ENCODE measurements at places on chromosomes 4 and X. TPM values are rescaled to one million over a fixed set of nuclear protein-coding genes. Genes with fewer than 3 reads are reported as not detected.

Gene ARHGAP36
- not detected for total RNA-seq

Gene TTC29
- total RNA-seq: not detected

Gene CDX4
- total RNA-seq: not detected

Gene TASL
- 27.0 TPM for total RNA-seq

Gene ELK1
- 20.8 TPM for total RNA-seq

Gene NCAPG
- total RNA-seq: 0.44 TPM

Gene HSFX1
- 2.9 TPM for total RNA-seq

Gene CSAG1
- total RNA-seq: not detected

Gene FAM9B
- not detected for total RNA-seq

Gene PRDM5
- not detected for total RNA-seq

- no peaks in the 10 kb centered on the region for H3K36me3 ChIP-seq
- DNase-seq: no peak
- H3K4me1 ChIP-seq: no peaks in the 10 kb centered on the region
- no peaks in the 10 kb centered on the region for H3K27me3 ChIP-seq
Observed at GRCh38 chr4:98793658-98794057, 135.2 kb upstream of the TSPAN5 start.

DNA sequence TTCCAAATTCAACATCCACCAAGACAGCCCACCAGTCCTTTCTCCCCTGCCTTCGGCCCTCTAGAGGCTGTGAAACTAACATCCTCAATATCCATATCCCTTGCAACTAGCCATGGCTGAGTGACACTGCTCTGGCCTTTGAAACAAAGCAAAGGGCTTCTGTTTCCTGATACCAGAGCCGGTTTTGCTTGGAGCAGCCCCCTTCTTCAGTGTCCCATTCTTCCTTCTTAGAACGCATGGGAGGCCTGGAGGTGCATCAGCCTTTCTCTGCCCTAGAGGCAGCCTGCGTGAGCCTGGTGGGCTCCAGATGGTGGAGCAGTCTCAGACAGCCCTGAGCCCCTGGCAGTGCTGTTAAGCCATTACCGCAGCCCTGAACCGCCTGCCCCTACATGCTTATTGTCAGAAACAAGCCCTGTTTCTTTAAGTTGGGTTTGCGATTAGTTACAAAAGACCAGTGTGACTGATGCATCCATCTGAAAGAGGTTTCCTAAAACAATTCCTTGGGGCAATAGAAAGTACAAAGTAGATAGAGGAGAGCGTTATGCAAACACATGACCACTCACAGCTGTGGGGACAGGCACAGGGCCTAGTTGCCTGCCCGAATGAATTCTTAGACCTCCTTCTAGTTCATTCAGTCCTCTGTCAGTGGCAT, 74.1 kb downstream of the EVC start:
- DNase-seq: no peak
- H3K4me3 ChIP-seq: no peak overlapping the region
- no peaks in the 10 kb centered on the region for H3K36me3 ChIP-seq
- H3K4me1 ChIP-seq: no peaks in the 10 kb centered on the region
- H3K27me3 ChIP-seq: no peaks in the 10 kb centered on the region

DNA sequence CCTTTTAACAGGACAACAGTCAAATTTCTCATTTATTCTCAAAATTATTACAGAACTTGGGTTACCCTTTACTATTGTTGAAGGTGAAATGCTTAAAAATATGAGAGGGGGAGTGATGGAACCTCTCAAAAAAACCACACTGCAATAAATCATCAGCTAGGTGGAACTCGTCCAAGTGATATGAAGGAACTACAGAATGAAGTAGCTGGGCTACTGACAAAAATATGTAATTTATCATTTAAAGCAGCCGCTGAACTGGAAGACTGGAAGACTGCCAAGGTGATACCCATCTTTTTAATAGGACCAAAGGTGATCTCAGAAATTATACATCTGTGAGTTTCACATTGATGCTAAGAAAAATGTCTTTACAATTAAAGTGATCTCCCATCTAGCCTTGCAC, 597.7 kb upstream of the TENM3 start:
- H3K27me3 ChIP-seq: no peaks in the 10 kb centered on the region
- no peak for DNase-seq
- no peaks in the 10 kb centered on the region for H3K36me3 ChIP-seq
- no peak overlapping the region for H3K4me3 ChIP-seq

DNA sequence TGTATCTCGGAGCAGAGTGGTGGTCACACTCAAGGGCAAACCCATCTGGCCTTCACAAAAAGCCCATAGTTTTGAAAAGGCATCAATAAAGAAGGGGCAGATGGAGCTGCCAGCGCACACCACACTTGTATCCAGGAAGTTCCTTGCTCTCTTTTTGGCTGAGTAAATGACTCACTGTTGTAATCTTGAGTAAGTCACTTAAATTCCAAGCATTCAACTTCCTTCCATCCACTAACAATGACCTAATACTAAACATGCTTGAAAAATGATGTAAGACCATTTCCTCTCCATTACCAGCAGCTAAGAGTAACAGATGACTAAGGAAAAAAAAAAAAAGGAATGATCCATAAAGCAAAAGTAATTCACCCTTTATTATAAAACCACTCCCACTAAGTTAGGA, 32.4 kb upstream of the MYOZ2 start:
- no peaks in the 10 kb centered on the region for H3K27me3 ChIP-seq
- H3K27ac ChIP-seq: no peak overlapping the region
- no peak for DNase-seq
- H3K36me3 ChIP-seq: no peaks in the 10 kb centered on the region
- H3K4me3 ChIP-seq: no peak overlapping the region

GRCh38 chr4:145501051-145501660, 19.5 kb downstream of the SMAD1 start:
- H3K4me1 ChIP-seq: peaks cover 4% of the 10 kb centered on the region
- no peak for DNase-seq
- no peak overlapping the region for H3K4me3 ChIP-seq
- peaks cover 7% of the 10 kb centered on the region for H3K27me3 ChIP-seq
- H3K36me3 ChIP-seq: no peaks in the 10 kb centered on the region
- no peak overlapping the region for H3K27ac ChIP-seq

DNA sequence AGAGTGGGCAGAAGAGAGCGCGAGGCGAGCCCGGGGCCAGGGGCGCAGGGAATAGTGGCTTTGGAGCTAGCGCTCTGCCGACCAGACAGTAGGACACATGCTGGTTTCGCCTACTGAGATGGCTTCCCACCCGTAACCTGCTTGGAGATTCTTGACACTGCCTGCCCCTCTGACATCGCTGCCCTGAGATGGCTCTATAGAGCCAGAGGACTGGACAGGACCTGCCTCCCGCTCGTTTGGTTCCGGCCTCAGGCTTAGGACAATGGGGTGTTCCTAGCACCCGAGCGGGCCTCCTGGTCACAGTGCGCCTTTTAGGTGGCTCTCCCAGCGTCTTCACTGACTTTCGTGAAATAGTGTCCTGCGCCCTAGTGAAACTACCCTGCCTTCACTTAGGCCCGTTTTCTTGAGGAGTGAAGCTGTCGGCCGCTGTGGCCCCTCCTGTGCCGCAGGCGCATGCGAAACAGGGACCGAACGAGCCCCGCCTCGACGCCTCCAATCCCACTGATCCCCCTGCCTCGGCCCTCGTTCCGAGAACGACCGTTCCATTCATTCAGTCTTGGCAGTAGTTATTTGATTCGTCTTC, 608 bp downstream of the TAF1 start:
- no peak for DNase-seq
- H3K4me1 ChIP-seq: peaks cover 26% of the 10 kb centered on the region
- H3K4me3 ChIP-seq: peak overlapping the region; percentile 77
- H3K27me3 ChIP-seq: no peaks in the 10 kb centered on the region

- H3K4me3 ChIP-seq: no peak overlapping the region
- H3K27me3 ChIP-seq: no peaks in the 10 kb centered on the region
- no peaks in the 10 kb centered on the region for H3K36me3 ChIP-seq
- no peak for DNase-seq
- H3K4me1 ChIP-seq: no peaks in the 10 kb centered on the region
Observed at GRCh38 chr4:143618811-143619210, 81.7 kb downstream of the FREM3 start.

GRCh38 chr4:87575408-87575807, 32.9 kb upstream of the DSPP start:
- no peak overlapping the region for H3K27ac ChIP-seq
- H3K4me3 ChIP-seq: no peak overlapping the region
- H3K36me3 ChIP-seq: no peaks in the 10 kb centered on the region
- no peak for DNase-seq
- H3K4me1 ChIP-seq: no peaks in the 10 kb centered on the region
- no peaks in the 10 kb centered on the region for H3K27me3 ChIP-seq

DNA sequence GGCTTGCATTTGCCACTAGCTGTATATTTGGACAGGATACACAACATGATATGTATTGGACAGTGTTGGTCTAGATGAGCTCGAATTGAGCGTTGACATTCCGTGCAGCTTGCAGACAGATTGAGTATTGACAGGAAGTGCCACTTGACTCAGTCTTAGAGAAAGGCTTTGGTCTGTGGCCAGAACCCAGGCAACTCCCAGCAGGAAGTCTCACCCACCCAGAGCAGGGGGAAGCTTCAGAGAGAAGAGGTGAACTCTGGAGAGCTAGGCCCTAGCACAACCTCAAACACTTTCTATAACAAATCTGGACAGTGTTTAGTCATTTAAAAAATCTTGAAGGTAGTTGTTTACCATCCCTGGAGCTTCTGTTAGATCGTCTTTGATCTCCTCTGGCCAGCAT, 280.5 kb downstream of the FBXW7 start:
- no peaks in the 10 kb centered on the region for H3K4me1 ChIP-seq
- no peak overlapping the region for H3K27ac ChIP-seq
- no peaks in the 10 kb centered on the region for H3K27me3 ChIP-seq

DNA sequence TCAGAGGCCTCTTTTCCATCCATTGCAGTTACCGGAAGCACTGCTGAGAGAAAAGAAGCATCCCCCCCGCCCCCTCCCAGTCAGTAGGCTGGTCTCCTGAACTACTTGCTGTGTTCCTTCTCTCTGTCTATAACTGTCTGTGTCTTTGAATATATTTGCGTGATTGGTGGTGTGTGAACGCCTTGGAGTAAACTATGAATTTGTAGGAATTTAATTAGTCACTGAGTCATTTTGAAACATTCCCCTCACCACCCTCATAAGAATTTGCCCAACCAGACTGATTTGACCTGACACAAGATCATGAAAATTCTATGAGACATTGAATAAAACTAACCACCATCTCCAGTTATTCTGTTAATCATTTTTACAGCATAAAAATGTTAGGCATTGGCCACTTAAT, 6.7 kb upstream of the NXF3 start:
- no peaks in the 10 kb centered on the region for H3K4me1 ChIP-seq
- no peak for DNase-seq
- H3K36me3 ChIP-seq: no peaks in the 10 kb centered on the region
- H3K4me3 ChIP-seq: no peak overlapping the region
- no peak overlapping the region for H3K27ac ChIP-seq
- no peaks in the 10 kb centered on the region for H3K27me3 ChIP-seq

DNA sequence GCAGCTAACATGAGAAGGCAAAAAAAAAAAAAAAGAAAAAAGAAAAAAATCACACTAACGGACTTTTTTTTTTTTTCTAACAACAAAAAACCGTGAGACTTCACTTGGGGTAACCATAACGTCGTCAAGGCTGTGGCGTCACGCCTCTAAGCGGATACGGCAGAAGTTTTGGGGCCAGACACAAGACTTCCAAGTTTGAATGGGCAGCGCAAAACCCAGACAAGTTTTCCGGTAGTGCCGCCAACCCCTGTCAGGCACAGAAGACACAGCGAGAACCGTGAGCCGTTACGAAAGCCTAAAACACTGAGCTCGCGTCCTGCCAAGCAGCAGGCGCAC, 556 bp upstream of the SMARCA5 start:
- DNase-seq: no peak
- peaks cover 3% of the 10 kb centered on the region for H3K36me3 ChIP-seq
- no peaks in the 10 kb centered on the region for H3K27me3 ChIP-seq
- peak overlapping the region; percentile 93 for H3K4me3 ChIP-seq

- H3K27me3 ChIP-seq: no peaks in the 10 kb centered on the region
- DNase-seq: no peak
- H3K4me3 ChIP-seq: no peak overlapping the region
- H3K36me3 ChIP-seq: no peaks in the 10 kb centered on the region
- no peak overlapping the region for H3K27ac ChIP-seq
Observed at GRCh38 chr4:169351872-169352271, 81.1 kb upstream of the SH3RF1 start.

GRCh38 chrX:114015966-114016365, 567.9 kb upstream of the HTR2C start:
- no peaks in the 10 kb centered on the region for H3K36me3 ChIP-seq
- H3K4me1 ChIP-seq: no peaks in the 10 kb centered on the region
- DNase-seq: no peak
- H3K4me3 ChIP-seq: no peak overlapping the region

DNA sequence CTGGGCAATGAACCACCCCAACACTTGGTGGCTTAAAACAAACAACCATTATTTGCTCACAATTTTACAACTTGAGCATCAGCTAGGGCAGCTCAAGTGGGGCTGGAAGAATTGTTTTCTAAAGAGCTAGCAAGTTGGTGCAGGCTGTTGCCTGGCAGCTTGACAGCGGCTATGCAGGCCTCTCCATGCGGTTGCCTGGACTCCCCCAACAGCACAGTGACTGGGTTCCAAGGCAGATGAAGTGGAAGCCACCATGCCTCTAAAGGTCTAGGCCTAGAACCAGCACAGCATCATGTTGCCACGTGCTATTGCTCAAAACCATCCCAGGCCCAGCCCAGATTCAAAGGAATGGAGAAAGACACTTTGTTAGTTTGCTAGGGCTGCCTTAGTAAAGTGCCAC, 114.8 kb downstream of the BCOR start:
- no peaks in the 10 kb centered on the region for H3K4me1 ChIP-seq
- no peaks in the 10 kb centered on the region for H3K36me3 ChIP-seq
- H3K4me3 ChIP-seq: no peak overlapping the region
- H3K27me3 ChIP-seq: no peaks in the 10 kb centered on the region
- no peak for DNase-seq
- H3K27ac ChIP-seq: no peak overlapping the region

DNA sequence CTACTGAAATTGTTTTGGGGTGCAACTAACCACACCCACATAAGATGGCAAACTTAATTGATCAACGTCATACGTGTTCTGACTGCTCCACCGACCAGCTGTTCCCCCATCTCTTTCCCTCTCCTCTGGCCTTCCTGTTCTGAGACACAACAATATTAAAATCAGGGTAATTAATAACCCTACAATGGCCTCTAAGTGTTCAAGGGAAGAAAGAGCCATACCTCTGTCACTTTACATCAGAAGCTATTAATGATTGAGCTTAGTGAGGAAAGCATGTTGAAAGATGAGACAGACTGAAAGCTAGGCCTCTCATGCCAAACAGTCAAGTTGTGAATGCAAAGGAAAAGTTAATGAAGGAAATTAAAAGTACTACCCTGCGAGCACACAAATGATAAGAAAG, 173.9 kb upstream of the FTHL17 start:
- no peaks in the 10 kb centered on the region for H3K36me3 ChIP-seq
- H3K4me1 ChIP-seq: no peaks in the 10 kb centered on the region
- no peak overlapping the region for H3K4me3 ChIP-seq
- no peaks in the 10 kb centered on the region for H3K27me3 ChIP-seq
- no peak overlapping the region for H3K27ac ChIP-seq

DNA sequence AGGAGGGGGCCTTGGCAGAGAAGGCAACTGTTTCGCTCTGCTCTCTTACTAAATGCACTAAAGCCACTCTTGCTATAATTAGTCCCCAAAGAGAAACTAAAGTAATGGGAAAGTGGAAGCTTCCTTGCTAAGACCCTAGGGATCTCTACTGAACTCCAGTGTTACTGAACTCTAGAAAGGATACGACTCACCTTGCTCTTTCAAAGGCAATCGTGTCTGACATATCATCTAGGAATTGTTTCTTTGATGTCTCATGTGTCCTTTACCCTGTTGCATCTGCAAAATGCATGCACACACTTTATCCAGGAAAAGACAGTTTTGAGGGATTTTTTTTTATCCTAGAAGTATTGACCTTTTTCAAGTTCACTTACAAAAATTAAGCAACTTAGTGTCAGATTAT, 148.1 kb upstream of the FAM9B start:
- H3K36me3 ChIP-seq: no peaks in the 10 kb centered on the region
- no peaks in the 10 kb centered on the region for H3K27me3 ChIP-seq
- no peaks in the 10 kb centered on the region for H3K4me1 ChIP-seq

All from B cell (primary cell).